Epithelial cell of alveolus of lung (primary cell): ENCODE measurements at places on chromosomes 13 and 19. TPM values are rescaled to one million over a fixed set of nuclear protein-coding genes. Genes with fewer than 3 reads are reported as not detected.

The RAB3A gene
- total RNA-seq = 1.8 and 14.8 TPM in 2 replicates

The TEX101 gene
- total RNA-seq = not detected in 2 replicates

The CGB1 gene
- not detected in 2 replicates for total RNA-seq

The NLRP12 gene
- total RNA-seq = not detected in 2 replicates

The FBXL3 gene
- 40.2 and 42.1 TPM in 2 replicates for total RNA-seq

The LRRC63 gene
- not detected in 2 replicates for total RNA-seq

The CBARP gene
- 1.9 and 4.5 TPM in 2 replicates for total RNA-seq

The MYDGF gene
- total RNA-seq = 94.0 and 239 TPM in 2 replicates

The ZNF701 gene
- total RNA-seq = 7.5 and 24.4 TPM in 2 replicates

The GDF15 gene
- total RNA-seq = 113 and 261 TPM in 2 replicates

The CATSPERD gene
- not detected in 2 replicates for total RNA-seq

The TJP3 gene
- 0.26 TPM in 1 of 2 replicates, not detected in the other for total RNA-seq

The CLEC4M gene
- total RNA-seq = not detected in 2 replicates

The ZNF382 gene
- 2.8 and 4.1 TPM in 2 replicates for total RNA-seq

The ZNF878 gene
- 0.08 and 0.13 TPM in 2 replicates for total RNA-seq

The HS6ST3 gene
- total RNA-seq = 0.13 TPM in 1 of 2 replicates, not detected in the other

The PIK3R2 gene
- total RNA-seq = 20.3 and 35.1 TPM in 2 replicates

The ADGRE3 gene
- total RNA-seq = not detected in 2 replicates

The CRX gene
- not detected in 2 replicates for total RNA-seq

The ARHGAP45 gene
- total RNA-seq = 3.4 and 4.5 TPM in 2 replicates

The NXNL1 gene
- total RNA-seq = not detected in 2 replicates

The KLK8 gene
- not detected in 2 replicates for total RNA-seq

The LSM4 gene
- 182 and 407 TPM in 2 replicates for total RNA-seq

The KL gene
- 0.32 TPM in 1 of 2 replicates, not detected in the other for total RNA-seq

The ZNF30 gene
- total RNA-seq = 1.2 and 3.2 TPM in 2 replicates

The FXYD7 gene
- total RNA-seq = not detected in 2 replicates

The DNAJC15 gene
- 11.3 and 23.5 TPM in 2 replicates for total RNA-seq

The MAB21L1 gene
- total RNA-seq = under 0.01 and 0.08 TPM in 2 replicates

The MYH14 gene
- 0.65 TPM in 1 of 2 replicates, not detected in the other for total RNA-seq

The ZNF787 gene
- total RNA-seq = 9.6 and 15.4 TPM in 2 replicates
